ENCODE measurements at places on chromosomes 7 and 10.

DNA sequence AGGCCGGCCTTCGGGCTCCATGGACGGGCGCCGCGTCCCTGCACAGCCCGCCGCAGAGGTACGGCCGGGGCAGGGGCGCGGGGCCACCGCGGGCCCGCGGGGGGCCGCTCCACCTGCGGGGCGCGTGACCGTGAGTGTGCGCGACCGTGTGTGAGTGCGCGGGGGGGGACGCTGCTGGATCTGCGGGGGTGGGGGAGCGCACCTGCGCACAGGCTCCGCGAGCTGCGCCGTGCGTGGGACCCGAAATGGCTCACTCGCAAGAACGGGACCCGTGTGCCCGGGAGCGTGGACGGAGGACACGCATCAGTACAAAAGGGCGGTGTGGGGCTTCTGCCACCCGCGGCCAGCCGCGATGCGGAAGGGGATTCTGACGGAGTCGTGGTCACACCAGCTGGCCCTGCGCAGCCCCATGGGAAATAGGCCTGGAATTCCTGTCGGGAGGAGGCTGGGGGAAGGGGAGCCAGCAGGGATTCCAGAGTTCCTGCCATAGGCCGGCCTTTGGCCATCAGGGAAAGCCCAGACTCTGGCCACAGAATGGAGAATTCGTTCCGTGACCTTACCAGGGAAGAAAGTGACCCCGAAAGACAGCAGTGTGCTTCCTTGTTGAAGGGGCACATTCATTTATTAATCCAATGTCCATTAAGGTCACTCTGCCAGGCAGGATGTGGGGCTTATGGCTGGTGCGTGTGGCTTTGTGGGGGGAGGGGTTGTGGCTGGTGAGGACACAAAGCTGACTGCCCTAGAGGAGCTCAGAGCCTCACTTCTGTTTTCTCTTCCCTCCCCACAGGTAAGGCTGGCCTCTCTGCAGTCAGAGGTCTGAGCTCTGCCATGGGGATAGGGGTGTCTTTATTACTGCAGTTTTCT is 494 bp downstream of the REPIN1 start:
- peak; percentile 90 for DNase-seq

DNA sequence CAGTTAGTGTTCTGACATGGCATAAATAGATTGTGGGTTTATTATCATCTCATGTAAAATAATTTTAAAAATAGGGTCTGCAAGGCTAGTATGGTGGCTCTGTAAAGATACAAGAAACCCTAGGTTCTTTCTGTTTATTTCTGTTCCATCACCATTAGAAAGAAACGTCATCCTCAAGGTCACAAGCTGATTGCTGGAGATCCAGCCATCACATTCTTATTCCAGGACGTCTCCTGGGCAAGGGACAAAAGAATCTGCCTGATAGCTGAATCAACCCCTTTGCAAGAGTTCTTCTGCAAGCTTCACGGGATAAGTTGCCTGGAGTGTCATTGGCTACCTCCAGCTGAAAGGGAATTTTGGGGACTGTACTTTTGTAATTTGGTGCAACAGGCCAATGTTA is 184.4 kb downstream of the CAMK1D start:
- DNase-seq: no peak

- no peak for DNase-seq
Measured at GRCh38 chr7:47186316-47186715, 395.6 kb downstream of the TNS3 start.

- no peak for DNase-seq
Measured at GRCh38 chr7:129122078-129122750, 22.3 kb upstream of the TSPAN33 start.

DNA sequence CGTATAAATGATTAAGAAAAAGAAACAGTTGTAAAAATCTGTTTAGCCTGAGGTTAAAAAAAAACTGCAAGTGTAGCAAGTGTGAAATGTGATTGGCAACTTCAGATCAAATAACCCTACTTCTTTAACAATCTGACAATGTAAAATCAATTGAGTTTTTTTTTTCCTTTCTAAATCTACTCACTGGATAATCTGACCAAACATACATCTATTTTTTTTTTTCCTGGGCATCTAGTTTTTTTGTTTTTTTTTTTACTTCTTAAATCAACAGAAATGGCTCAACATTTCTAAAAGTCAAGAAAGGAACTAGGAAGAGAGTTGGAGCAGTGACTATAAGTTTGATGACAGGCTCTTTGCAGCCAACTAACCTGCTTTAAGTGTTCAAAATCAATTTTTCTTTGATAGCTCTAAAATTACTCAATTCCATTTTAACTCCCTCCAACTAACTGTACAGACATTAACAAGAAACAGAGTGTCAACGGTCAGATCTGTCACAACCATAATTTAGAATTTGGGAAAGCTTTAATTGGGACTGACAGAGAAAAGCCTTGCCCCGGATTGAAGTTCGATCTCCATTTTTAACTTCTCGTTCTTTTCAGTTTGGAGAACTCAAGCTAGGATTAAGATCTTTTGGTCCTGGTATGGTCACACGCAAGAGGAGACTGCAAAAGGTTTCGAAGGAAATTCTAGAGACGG is 1.2 kb downstream of the ARL3 start:
- no peak for DNase-seq

GRCh38 chr7:149791-150636 is 42.4 kb upstream of the FAM20C start:
- peak; percentile 53 for DNase-seq

DNA sequence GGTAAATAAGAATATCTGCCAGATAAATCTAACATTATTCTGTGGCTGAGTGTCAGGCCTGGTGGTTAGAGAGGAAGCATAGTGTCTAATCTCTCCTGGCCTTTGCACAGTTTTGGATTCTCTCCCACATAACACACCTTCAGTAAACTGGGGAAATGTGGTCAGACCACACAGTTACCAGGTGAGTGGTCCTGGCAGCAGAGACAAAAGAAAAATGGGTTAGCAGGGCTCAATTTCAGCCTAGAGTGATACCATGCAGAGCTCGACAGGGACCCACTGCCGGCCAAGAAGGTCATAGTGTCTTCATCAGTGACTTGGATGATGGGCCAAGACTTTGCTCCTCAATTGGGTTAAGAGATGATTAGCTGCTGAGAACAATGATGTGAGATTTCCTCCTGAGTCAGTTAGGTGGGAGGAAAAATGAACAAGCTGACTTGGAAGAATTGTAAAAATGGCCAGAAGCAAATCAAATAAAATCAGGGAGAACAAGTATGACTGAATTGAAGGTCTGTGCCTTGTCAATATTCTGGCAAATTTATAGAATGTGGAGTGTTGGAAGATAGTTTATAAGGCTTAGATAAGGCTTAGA is 69.2 kb upstream of the EFCAB10 start:
- DNase-seq: no peak

DNA sequence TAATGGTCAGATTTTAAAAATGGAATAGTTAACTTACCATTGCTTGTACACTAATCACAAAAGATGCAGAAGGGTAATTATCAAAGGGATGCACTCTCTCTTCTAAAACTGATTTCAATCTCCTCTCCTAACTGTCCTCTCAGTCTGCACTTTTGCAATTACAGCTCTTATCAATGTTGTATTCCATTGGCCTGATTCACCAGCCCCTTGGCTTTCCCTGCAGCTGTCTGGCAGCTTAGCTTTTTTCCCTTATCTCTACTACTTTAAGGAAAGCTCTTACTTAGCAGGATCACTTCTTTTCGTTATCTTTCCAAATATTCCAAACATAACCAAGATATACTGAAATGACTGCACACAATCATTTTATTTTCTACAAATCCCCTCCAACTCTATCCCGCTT is 448.8 kb downstream of the GRM8 start:
- DNase-seq: no peak

GRCh38 chr10:59227136-59227673 is 50.8 kb downstream of the PHYHIPL start:
- no peak for DNase-seq

- DNase-seq: no peak
Measured at GRCh38 chr10:80518143-80518806, 19.4 kb upstream of the SH2D4B start.

DNA sequence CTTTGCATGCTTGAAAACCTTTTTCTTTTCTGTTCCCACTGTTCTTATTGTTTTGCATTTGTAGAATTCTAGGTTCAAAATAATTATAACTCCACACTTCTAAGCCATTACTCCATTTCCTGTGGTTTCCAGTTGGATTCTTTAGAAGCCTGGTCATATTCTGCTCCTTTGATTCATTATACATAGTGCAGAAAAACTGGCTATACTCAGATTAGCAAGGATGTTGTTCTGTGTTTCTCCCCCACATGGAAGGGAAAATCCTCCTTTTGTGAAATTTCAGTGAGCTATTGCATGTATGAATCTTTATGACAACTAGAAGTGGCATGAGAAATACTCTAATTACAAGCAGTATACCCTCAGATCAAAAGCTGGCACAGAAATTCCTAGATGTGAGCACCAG is 79.5 kb downstream of the SLC13A1 start:
- DNase-seq: no peak

DNA sequence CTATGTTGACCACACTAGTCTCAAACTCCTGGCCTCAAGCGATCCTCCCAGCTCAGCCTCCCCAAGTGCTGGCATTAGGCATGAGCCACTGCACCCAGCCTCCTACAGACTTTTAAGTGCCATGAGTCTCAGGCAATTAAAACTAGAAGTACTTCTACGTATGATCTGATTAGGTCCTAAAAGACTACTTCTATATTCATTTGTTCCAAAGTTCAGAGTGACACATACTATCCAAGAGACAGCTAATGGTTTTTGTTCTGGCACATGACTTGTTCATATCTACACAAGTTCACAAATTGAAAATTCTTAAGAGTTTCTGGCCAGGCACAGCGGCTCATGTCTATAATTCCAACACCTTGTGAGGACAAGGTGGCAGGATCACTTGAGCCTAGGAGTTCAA is 11.7 kb downstream of the ARHGAP19 start:
- no peak for DNase-seq

- DNase-seq: no peak
Measured at GRCh38 chr7:81990395-81990794, 220.5 kb upstream of the HGF start.

Measured in heart left ventricle (tissue), 16 donors.